ENCODE measurements at places on chromosomes 7 and 10.

GRCh38 chr7:117249696-117250095 is 73.2 kb downstream of the WNT2 start:
- no peak for DNase-seq

- no peak for DNase-seq
Observed at GRCh38 chr10:34758447-34758996, 56.6 kb downstream of the PARD3 start.

GRCh38 chr7:29565224-29565630 is 1.6 kb downstream of the PRR15 start:
- DNase-seq: no peak

DNA sequence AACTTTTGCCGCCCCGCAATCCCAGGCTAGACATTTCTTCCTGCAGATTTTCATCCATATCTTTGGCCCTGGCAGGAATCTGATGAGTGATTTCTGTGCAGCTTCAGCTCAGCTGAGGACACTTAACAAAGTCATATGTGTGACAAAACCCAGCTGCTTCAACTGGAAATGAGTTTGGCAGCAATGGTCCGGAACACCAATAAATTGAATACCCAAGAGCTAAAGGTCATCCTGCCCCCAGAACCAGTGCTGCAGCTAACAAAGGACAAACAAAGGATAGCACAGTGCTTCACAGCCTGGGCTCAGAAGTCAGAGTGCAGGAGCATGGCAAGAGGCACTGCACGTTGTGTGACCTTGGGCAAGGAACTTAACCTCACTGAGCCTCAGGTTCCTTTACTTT is 40.0 kb upstream of the TRIL start:
- DNase-seq: no peak

DNA sequence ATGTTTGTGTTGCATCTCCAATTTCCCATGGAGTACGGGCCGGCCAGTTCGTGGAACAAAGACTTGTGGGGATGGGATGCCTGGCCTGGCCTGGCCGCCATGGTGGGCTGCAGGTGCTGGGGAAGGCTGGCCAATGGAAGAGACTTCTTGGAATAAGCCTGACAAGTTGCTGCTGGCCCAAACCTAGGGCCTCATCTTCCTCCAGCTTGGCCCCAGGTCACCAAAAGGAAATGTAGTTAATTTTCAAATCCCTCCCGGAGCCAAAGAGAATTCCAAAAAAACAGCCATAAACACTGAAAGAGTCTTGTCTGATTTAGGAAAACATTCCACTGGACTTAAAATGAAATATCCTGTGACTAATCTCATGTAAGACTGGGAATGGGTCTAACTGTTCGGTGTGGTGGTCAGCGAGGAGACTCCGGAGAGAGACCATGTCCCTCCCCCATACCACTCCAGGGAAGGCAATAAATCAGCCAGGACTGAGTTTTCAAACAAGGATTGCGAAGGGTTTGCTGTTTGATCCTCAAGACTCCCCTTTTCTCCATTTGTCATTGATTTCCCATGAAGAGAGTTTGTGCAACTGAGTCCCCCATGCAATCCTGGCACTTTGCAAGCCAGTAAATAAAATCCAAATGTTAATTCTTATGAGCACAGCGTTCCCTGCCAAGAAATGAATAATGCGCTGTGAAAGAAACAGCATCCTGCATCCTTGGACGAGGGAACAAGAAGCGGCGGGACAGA is 128.7 kb upstream of the HABP2 start:
- DNase-seq: no peak

GRCh38 chr10:111083222-111084095 is 6.6 kb downstream of the ADRA2A start:
- no peak for DNase-seq

DNA sequence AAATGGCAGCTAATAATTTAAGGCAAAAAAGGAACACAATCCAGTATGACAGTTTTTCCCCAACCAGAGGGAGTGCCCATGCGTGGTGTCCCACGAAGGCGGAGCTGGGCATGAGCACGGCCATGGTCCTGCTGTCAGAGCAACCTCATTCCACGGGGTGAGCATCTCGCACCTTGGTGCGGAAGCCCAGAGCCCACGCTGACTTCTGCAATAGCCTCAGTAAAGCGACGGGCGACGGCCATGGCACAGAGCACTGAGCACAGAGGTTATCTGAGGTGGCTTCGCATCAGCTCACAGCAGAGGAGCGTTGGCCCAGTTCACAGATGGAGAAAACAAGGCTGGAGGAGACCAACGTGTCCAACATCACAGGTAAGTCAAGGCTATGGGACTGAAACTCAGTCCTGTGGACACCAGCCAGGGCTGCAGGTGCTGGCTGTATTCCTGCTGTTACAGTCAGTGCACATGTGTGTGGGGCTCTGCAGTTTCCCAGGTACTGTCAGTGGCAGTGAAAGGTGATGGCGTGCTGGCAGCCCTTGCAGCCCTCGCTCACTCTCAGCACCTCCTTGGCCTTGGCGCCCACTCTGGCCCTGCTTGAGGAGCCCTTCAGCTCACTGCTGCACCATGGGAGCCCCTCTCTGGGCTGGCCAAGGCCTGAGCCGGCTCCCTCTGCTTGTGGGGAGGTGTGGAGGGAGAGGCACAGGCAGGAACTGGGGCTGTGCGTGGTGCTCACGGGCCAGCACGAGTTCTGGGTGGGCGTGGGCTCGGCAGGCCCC is 525.6 kb downstream of the PTPRN2 start:
- no peak for DNase-seq

- DNase-seq: no peak
Observed at GRCh38 chr7:98785929-98786571, 83.8 kb downstream of the TMEM130 start.

DNA sequence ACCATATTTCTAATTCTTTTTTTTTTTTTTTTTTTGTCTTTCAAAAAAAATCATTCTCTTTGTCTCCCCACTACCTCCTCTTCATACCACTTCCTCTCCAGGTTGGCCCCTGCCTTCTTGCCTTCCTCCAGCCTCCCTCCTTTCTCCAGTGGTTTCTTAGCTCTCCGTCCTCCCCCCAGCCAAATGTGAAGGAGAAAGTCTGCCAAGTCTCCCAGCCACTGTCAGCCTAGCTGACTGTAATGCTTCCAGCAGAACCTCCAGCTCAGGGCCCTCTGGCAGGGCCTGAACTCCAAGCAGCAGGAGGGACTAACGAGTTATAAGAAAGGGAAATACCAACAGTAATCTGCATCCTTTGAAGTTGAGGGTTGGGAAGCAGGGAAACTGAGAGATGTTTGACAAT is 35.5 kb upstream of the BICC1 start:
- DNase-seq: no peak

DNA sequence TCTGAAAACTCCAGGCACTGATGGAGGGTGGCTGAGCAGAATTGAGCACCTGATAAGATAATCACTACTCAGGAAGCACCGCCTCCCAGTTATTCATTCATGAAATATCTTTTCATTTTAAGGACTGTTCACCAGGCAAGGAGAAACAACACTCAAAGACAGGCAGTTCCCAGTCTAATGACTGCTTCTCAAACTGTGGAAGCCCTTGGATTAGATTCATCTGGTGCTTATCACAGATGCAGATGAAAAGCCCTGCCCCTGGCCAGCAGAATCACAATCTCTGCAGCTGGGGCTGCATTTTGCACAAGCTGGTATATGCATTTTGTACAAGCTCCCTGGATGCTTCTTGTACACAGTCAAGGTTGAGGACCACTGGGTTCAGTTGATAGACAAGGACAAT is 109.7 kb downstream of the ELMO1 start:
- DNase-seq: no peak

- DNase-seq: no peak
Observed at GRCh38 chr7:17552952-17553351, 254.5 kb downstream of the AHR start.

GRCh38 chr10:84696610-84697009 is 368.2 kb downstream of the CCSER2 start:
- DNase-seq: no peak

DNA sequence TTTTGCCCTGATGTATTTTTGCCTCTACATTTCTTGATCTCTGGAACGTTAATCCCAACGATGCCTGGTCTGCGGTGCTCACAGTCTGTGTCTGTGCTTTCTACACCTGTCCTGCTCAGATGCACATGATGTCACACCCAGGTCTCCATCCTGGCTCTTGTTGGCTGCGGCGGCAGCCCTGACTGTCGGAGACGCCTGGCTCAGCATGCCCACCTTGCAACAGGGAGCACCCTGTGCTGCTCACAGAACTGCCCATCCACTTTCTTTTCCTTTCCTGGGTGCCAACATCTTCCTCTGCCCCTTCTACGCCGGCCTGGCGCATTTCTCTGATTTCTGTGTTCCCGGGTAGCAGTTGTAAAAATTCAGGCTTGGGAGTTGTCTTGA is 106.2 kb downstream of the CUX1 start:
- DNase-seq: no peak

DNA sequence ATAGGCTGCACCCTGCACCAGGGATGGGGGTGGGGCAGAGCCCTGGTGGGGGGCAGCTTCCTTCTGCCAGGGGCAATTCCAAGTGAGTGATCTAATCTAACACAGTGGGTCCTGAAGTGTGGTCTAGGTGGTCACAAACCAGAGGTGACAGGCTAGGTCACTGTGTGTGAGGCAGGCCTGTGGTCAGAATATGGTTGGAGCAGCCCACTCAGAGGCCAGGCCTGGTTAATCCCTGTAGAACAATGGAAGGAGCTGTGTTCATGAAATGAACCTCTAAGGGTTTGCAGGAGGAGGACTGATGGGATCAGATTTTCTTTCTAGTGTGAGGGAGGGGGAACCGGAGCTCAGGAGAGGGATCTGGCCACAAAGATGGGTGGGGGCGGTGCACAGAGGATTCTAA is 10.0 kb upstream of the TSPAN14 start:
- DNase-seq: no peak

GRCh38 chr7:26681819-26682418 is 182.5 kb downstream of the SKAP2 start:
- no peak for DNase-seq

DNA sequence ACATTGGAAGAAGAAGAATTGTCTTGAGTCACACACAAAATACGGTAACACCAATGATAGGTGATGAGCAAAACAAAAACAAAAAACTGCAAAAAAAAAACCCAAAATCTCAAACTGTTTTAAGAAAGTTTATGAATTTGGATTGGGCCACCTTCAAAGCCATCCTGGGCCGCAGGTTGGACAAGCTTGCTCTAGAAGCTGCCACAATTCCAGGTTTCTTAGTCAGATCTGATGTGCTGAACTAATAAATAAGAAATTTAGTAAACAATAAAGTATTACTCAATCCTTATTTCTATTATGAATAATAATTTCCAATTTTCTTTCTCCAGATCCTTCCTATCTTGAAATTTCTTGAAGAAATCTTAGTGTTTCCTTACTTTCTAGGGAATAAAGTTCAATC is 10.0 kb downstream of the WASL start:
- DNase-seq: no peak

DNA sequence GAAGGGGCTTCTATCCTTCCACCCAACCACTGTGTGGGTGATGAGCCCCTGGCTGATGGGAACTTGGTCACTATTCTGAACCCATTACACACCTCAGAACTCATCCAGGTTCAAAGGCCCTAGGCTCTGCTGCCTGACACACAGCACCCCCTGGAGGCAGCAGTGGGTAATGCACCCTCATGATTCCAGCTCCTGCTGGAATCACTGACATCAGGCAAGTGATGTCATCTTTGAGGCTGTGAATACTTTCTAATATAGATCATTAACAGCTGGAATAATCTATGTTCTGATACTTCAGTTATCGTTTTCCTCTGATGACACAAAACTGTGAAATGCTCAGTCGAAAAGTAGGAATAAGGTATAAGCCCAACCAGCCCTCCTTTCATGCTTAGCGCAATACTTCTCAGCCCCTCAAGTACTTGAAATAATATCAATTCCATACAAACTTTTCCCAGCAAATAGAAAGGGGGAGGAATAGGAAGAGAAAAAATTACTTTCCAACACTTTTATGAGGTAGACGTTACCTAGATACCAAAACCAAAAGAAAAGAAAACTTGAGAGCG is 7.5 kb upstream of the RBP3 start:
- no peak for DNase-seq

- DNase-seq: no peak
Observed at GRCh38 chr7:16357921-16358320, 63.4 kb downstream of the CRPPA start.

GRCh38 chr7:148374396-148375259 is 215.9 kb upstream of the C7orf33 start:
- DNase-seq: no peak

DNA sequence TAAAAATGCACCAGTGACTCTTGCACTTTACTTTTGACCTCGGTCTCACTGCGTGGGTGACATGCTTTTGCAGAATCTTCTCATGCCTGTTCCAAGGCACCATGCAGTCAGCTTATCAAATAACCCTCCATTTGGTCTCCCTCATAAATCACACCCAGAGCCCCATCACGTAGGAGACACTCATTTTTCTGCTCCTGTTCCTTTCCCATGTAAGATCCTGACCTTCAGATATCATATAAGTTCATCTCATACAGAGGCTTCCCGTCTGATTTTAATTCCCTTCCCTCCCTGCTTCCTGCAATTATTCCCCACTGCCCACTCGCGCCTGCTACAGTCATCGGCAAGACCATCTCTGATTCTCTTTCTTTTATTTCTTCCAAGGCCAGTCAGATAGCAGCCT is 1226.3 kb upstream of the AUTS2 start:
- DNase-seq: no peak

- no peak for DNase-seq
Observed at GRCh38 chr7:76056241-76056640, 8.3 kb downstream of the MDH2 start.

DNA sequence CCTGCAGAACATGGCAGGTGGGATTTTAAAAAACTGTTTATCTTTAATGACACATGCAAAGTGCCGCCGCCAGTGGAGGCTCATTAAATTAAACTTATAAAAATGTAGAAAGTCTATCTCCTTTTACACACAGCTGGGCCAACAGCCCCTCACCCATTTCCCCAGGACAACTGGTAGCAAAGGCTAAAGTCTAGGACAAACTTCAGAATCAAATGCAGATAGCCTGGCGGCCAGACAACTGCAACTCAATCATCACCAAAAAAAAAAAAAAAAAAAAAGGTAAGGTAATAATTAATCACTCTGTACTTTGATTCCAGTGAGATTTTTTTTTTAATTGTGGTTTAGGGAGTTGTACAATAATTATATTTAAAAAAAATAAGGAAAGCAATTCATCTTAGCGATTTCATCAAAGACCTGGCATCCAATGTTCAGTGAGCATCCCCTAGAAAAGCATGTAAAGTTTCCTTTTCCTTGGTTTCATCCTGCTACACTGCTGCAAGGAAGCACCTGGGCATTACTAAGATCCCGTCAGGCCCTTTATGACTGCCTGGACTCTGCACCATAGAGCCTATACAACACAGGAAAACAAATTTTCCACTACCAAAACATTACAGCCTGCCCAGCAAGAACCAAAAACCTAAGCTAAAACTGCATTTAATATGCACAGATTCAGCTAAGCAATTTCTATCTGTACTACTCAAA is 98.5 kb downstream of the GRB10 start:
- no peak for DNase-seq

Data from cortex of kidney (tissue), 1 donor.